ENCODE measurements at places on chromosomes 2 and 18. TPM values are rescaled to one million over a fixed set of nuclear protein-coding genes. Genes with fewer than 3 reads are reported as not detected.
A peak's percentile ranks its signal among the peaks of the same experiment; 100 is the strongest.

- no peak overlapping the region for H3K4me3 ChIP-seq
- DNase-seq: no peak
- no peaks in the 10 kb centered on the region for H3K27me3 ChIP-seq
- H3K4me1 ChIP-seq: no peaks in the 10 kb centered on the region
Measured at GRCh38 chr2:218252509-218253231, 8.1 kb upstream of the GPBAR1 start.

Gene ZSWIM2
- total RNA-seq: not detected

DNA sequence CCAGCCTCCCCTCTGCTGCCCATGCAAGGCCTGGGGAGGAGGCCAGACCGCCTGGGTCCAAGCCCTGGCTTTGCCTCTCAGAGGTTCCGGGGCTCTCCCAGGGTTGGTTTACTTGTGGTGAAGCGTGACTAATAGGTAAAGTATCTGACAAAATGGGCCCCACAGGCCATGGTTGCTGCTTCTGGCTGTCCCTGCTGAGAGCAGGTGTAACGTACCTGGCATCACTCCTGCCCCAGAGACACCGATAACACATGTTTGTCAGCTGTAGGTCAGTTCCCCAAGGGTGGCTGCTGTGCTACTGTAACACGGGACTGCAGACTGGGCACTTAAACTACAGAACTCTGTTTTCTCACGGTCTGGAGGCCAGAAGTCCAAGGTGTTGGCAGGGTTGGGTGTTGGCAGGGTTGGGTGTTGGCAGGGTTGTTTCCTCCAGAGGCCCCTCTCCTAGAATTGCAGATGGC, 34.1 kb downstream of the ODC1 start:
- no peaks in the 10 kb centered on the region for H3K36me3 ChIP-seq
- no peak overlapping the region for H3K4me3 ChIP-seq
- no peaks in the 10 kb centered on the region for H3K27me3 ChIP-seq
- H3K27ac ChIP-seq: no peak overlapping the region

Gene GALNT14
- total RNA-seq: 4.1 TPM

Gene ALLC
- not detected for total RNA-seq

Gene GAREM2
- total RNA-seq: 2.0 TPM

DNA sequence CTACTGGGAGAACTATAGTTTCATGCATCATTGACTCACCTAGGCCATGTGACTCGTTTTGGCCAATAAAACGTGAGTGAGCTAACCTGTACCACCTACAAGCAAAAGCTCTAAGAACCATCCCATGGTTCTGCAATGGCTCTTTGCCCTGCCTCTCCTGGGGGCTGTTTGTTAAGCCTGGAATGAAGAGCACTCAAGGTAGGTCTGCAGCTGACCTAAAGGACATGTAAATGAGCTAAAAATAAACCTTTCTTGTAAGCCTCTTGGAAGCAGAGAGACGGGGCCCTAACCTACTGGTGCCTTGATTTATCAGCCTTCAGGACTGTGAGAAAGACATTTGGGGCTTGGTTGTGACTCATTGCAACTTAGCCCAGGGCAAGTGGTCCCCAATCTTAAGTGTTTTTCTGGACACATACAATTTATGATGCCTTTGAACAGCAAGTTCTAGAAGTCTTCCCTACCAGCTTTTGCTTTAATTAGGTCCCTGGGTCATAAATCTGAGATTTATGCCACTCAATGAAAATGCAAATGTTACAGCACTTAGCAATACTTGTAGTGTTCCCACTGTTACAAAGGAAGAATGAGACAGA, 107.4 kb downstream of the OSBPL6 start:
- H3K4me1 ChIP-seq: no peaks in the 10 kb centered on the region
- H3K27ac ChIP-seq: no peak overlapping the region
- H3K36me3 ChIP-seq: no peaks in the 10 kb centered on the region
- DNase-seq: no peak

Gene CYBRD1
- 396 TPM for total RNA-seq

Gene RGPD3
- 1.6 TPM for total RNA-seq

GRCh38 chr2:110865188-110865587, 132.8 kb downstream of the ACOXL start:
- no peaks in the 10 kb centered on the region for H3K27me3 ChIP-seq
- no peak overlapping the region for H3K4me3 ChIP-seq
- DNase-seq: no peak
- no peaks in the 10 kb centered on the region for H3K36me3 ChIP-seq
- H3K4me1 ChIP-seq: no peaks in the 10 kb centered on the region

GRCh38 chr2:121147766-121148165, 137.2 kb downstream of the TFCP2L1 start:
- no peaks in the 10 kb centered on the region for H3K4me1 ChIP-seq
- H3K4me3 ChIP-seq: no peak overlapping the region
- no peaks in the 10 kb centered on the region for H3K27me3 ChIP-seq
- no peak for DNase-seq
- no peak overlapping the region for H3K27ac ChIP-seq

Gene EGR4
- not detected for total RNA-seq

Gene METTL4
- total RNA-seq: 11.3 TPM

DNA sequence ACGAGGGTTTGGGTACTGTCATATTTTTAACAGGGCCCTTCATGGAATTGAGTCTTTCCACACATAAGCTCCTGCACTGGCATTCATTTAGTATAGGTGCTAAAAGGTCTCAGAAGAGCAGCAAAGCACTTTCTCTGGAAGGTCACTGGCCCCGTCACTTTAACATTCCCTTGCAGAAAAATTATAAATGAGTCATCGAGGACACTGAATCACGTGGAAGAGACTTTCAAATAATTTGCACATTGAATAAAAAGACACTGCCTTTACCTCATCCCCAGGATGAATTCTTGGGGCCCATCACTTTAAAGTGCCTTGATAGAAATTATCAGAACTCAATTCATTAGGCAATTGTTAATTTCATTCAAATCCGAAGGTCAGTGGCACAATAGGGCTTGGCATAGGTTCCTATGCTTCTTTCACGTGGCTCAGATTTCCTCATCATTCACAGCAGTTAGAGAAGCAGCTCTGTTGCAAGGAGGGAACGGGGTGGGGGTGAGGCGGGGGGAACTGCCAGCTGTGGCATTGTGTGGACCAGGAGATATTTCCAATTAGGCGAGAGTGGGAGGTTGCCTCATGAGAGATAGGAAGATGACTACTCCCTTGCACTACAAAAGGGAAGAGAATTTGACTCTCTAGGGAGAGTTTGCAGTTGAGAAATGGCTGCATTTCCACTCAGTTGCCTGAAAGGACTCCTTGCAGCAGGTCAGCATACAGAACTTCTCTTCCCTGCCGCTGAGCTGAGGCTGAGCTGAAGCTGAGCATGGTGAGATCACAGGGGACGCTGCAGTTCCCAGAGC, 86.3 kb upstream of the NPAS2 start:
- DNase-seq: peak; percentile 37
- no peak overlapping the region for H3K4me3 ChIP-seq
- no peak overlapping the region for H3K27ac ChIP-seq
- H3K36me3 ChIP-seq: no peaks in the 10 kb centered on the region
- no peaks in the 10 kb centered on the region for H3K4me1 ChIP-seq

DNA sequence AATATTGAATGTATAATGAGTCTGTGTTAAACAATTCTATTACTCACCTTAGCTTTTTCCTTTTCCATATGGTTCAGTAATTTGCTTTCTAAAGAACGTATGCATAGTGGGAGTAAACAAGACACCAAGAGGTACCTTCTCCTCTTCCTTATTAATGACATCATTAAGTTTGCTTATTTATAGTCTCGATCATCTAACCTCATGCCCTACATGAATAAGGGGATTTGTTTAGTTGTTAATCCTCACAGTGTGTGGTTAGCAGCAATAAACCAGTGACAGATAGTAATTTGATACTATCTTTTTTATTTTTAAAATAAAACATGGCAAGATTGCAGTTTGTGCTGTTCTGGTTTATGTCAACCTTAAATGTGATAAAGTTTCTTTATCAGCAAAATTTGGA, 69.7 kb downstream of the COBLL1 start:
- H3K36me3 ChIP-seq: no peaks in the 10 kb centered on the region
- H3K27ac ChIP-seq: no peak overlapping the region
- H3K4me3 ChIP-seq: no peak overlapping the region
- no peaks in the 10 kb centered on the region for H3K27me3 ChIP-seq

Gene NFU1
- 46.1 TPM for total RNA-seq

Data from breast epithelium (tissue), 4 donors.